ENCODE measurements at places on chromosomes 1 and 21. TPM values are rescaled to one million over a fixed set of nuclear protein-coding genes. Genes with fewer than 3 reads are reported as not detected.

LCE2B gene
- polyA plus RNA-seq, result not detected

NR5A2 gene
- 36.5 TPM for polyA plus RNA-seq

FAM43B gene
- polyA plus RNA-seq, result 0.31 TPM

SPOCD1 gene
- polyA plus RNA-seq, result 1.2 TPM

PSRC1 gene
- polyA plus RNA-seq, result 12.9 TPM

NUDT4B gene
- polyA plus RNA-seq, result 3.8 TPM

JAM2 gene
- 11.3 TPM for polyA plus RNA-seq

RBBP4 gene
- 159 TPM for polyA plus RNA-seq

AKR7A3 gene
- polyA plus RNA-seq, result 3.2 TPM

DNA sequence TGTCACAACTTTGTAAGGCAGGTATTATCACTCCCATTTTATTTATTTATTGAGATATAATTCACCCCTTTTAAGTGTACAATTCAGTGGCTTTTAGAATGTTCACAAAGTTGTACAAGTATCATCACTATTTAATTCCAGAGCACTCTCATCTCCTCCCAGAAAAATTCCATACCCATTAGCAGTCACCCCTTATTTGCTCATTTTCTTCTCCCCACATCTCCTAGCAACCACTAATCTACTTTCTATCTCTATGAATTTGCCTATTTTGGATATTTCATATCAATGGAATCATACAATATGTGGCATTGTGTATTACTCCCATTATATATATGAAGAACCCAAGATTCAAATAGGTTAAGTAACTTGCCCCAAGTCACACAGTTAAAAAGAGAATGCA, 7.0 kb downstream of the DSTYK start:
- DNase-seq, result no peak

GRCh38 chr1:192005976-192006375, 152.3 kb upstream of the RGS18 start:
- DNase-seq, result no peak

GRCh38 chr1:236645016-236645680, 40.8 kb upstream of the HEATR1 start:
- DNase-seq, result no peak

DNA sequence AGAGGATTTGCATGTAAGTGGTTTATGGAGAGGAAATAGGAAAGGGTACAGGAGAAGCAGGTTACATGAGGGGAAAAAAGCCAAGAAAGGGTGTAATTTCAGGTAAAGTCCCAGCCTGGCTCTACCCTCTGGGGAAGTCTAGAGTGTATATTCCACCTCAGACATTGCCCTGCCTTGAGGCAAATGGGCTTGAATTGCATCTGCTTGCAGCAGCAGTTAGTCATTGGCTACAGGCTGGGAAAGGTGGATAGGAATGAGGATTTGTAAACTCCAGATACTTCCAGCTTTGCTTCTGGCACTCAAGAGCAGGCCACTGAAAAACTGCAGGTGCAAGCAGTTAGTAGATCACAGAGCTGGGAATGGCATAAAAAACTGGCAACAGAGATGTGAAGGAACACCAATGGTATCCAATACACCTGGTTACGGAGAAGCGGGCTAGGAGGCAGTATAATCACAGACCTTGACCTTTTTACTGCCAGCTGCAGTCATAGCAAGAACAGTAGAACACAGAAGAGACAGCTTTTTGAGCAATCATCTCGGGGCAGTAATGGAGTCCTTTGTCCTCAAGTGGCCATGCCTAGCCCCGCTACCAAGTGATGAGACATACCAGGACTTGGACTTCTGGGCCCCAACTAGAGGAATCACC, 226.9 kb upstream of the NRIP1 start:
- peak; percentile 70 for DNase-seq

- no peak for DNase-seq
Measured at GRCh38 chr1:150555971-150556865, 7.0 kb downstream of the ADAMTSL4 start.

- DNase-seq, result no peak
Measured at GRCh38 chr1:63807046-63807445, 33.2 kb downstream of the ROR1 start.

DNA sequence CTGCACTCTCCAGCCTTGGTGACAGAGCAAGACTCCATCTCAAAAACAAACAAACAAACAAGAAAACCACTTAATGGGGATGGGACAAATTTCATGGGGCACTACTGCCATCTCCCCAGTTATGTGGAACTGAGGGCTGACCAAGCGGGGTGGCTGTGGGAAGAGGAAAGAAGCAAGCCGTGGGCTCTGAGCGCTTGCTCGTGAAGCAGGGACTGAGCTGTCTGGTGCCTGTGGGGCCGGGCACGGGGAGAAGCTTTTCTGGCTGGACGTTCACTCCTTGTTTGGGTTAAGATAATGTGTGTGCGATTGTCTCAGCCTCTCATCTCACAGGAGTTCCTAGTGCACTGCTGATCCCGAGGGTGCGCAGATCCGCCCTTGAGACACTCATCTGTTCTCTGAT, 22.0 kb upstream of the KIF26B start:
- no peak for DNase-seq

GRCh38 chr1:14267991-14268390, 330.5 kb upstream of the KAZN start:
- DNase-seq, result no peak

GRCh38 chr1:58836408-58836807, 52.6 kb upstream of the JUN start:
- no peak for DNase-seq

GRCh38 chr21:33199100-33199464, 30.7 kb upstream of the IFNAR2 start:
- DNase-seq, result no peak

DNA sequence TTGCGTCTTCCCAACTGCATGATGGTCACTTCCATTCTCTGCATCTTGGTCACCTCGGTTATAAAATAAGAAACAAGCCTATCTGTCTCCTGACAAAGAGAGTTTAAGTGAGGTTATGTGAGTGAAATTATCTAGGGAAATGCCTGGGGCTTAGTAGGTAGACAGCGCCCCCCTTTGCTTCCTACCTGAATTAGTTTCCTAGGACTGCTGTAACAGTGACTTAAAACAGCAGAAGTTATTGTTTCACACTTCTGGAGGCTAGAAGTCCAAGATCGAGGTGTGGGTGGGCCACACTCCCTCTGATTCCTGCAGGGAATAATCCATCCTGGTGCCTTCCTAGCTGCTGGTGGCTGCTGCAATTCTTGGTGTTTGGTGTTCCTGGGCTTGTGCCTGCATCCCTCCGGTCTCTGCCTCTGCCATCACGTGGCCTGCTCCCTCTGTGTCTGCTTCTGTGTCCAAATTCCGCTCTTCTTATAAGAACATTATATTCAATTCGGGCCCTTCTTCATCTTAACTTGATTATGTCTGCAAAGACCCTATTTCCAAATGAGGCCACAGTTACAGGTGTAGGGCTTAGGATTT, 92.6 kb downstream of the IGSF21 start:
- no peak for DNase-seq

- peak; percentile 69 for DNase-seq
Measured at GRCh38 chr1:50969611-50970508, at the start of gene CDKN2C. TSS of gene CDKN2C (plus strand) at chr1:50970245. CDS start at chr1:50970369, 124 bp downstream.

DNA sequence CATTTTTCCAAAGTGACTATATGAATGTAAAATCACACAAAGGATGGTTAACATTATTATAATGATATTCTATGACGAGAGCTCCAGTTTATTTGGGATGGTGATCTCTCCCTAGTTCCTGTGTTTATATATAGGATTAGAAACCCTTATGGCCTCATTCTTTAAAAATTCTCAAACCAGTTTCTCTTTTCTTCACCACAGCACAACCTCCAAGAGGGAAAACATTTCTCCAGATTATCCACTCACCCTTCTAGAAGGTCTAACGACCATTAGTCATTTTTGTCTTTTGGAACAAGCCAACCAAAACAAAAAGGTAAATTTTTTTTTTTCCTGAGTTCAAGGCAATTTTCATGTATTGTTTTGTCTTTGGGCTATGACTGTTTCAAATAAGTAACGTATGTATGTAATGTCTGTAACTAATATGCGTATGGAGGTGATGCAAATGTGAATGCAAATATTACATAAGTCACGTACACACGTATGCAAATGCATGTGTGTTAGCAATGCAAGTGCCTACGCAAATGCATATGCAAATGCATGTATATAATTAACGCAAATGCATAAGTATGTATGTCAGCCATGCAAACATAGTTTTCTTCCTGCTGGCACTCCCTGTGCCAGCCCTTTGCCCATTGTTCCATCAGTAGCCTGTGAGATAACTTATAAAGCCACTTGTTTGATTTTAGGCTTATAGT, 72.5 kb upstream of the MORC3 start:
- DNase-seq, result no peak

GRCh38 chr1:85448358-85448757, 16.6 kb downstream of the DDAH1 start:
- DNase-seq, result no peak

DNA sequence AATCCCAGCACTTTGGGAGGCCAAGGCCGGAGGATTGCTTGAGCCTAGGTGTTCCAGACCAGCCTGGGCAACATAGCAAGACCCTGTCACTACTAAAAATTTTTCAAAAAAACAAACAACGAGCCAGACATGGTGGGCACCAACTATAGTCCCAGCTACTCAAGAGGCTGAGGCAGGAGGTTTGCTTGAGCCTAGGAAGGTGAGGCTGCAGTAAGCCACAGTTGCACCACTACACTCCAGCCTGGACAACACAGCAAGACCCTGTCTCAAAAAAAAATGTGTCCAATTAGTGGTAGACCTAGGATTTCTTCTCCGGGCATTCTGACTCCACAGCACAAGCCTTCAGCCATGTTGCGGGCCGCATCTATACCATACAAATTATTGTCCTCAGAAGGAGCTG, 6.7 kb upstream of the IGSF8 start:
- no peak for DNase-seq

- DNase-seq, result no peak
Measured at GRCh38 chr1:167681024-167681423, 40.8 kb upstream of the MPZL1 start.

GRCh38 chr1:38178216-38178615, 131.6 kb upstream of the POU3F1 start:
- DNase-seq, result no peak

GRCh38 chr1:14862114-14862771, 263.8 kb downstream of the KAZN start:
- DNase-seq, result no peak

DNA sequence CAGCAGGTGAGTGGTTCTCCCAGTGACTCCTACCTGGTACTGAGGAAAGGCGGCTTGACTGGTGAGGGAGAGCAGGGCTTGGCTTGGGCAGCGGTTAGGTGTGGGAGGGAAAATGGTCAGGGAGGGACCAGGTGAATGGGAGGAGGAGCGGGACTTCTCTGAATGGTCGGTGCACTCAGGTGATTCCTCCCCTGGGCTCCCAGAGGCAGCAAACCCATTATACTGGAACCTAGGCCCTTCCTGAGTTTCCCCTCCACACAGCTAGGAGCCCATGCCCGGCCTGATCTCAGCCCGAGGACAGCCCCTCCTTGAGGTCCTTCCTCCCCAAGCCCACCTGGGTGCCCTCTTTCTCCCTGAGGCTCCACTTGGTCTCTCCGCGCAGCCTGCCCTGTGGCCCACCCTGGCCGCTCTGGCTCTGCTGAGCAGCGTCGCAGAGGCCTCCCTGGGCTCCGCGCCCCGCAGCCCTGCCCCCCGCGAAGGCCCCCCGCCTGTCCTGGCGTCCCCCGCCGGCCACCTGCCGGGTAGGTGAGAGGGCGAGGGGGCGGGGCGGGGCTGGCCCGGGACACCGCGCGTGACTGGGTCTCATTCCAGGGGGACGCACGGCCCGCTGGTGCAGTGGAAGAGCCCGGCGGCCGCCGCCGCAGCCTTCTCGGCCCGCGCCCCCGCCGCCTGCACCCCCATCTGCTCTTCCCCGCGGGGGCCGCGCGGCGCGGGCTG, 2.3 kb downstream of the ARTN start:
- peak; percentile 25 for DNase-seq

DNA sequence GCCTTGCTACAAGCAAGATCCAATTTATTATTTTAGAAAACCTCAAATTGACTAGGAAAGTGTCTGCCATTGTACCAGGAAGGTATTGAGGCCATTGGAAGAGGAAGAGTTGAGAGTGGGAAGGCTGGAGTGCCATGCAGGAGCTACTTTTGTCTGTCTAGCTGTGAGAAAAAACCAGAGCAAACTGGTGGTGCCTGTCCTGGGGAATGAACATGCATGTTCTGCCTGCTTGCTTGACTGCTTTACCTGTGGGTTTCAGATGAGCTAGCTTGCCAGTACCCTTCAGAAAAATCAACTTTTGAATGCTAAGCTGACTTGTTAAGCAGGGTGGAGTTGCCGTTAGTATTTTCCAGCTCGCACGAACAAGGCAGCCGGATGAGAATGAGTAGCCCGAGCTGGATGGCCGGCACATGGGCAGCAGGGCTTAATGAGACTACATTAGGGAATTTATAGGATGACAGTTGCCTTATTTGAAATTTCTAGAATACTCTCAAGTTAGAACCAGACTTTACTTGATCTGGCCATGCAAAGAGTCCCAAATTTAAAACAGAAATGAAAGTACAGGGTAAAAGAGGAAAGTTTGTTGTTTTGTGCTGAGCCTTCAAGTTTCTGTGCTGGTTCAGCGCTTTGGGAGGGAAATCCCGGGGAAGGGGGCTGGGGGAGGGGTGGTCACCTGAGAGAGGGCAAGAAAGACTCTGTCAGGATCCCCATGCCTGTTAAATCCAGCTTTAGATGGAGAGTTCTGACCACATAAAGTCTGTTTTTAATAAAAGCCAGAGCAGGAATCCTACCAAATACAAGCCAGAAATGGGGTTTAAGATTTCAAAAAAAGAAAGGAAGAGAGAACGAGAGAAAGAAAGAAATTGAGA, 29.6 kb upstream of the C1orf105 start:
- no peak for DNase-seq

- no peak for DNase-seq
Measured at GRCh38 chr21:46425041-46425440, 33.6 kb upstream of the DIP2A start.

GRCh38 chr21:33109574-33110339, 39.8 kb downstream of the OLIG1 start:
- no peak for DNase-seq

DNA sequence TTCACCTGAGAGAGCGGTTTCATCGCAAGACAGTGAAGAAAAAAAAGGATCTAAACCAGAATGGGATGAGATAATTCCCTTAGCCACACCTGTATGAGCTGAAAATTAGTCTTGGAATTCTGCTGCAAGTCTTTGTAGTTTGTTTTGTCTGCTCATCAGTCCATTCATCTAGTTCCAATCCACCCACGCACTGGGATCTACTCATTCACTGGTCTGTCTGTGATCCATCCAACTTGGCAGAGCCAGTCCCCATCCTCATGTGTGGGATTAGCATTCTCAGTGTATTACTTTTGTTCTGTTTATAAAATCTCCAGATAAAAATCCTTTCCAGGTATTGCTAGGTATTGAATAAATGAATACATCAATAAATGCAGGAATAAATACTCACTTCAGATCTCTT, 266.5 kb upstream of the USP24 start:
- no peak for DNase-seq

- DNase-seq, result no peak
Measured at GRCh38 chr1:206924592-206925105, 2.9 kb upstream of the FCMR start.

Data from large intestine (tissue), 12 donors.